ENCODE measurements at places on chromosomes 7 and 10.
A peak's percentile ranks its signal among the peaks of the same experiment; 100 is the strongest.

DNA sequence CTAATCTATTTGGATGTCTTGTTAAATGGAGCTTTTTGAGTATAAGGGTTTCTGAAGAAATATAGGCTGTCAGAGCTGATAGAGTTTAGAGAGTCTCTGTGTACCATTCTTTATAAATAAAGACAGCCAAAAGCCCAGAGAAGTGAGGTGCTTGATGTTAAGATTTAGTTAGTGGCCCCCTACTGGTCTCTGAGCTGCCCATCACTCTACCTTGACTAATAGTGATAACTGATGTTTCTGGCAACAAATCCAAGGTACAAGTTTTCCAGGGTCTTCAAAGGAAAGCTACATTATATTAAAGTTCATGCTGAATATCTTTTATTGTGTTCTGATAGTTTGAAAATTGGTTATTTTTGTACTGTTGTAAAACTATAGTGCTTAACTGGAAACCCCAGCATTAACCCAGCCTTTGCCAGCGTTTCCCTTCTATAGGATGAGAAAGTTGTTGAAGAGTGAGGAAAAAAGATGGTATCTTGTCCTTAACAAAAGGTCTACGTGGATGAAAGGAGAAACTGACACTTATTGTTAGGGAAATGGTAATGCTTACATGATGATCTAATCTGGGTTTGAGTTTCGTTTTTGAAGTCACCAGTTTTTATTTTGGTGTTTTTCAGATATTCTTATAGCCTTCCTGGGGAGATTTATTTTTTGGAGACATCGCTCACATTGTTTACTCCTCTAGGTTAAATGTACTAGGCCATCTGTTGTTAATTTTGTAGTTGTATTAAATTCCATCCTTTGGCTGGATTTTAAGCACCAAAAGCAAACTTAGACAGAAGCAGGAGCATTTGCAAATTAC, 79.0 kb downstream of the AUTS2 start:
- DNase-seq = no peak

GRCh38 chr7:97873606-97874005, 1.4 kb upstream of the ASNS start:
- no peak for DNase-seq

GRCh38 chr7:39217783-39218182, 240.1 kb downstream of the POU6F2 start:
- no peak for DNase-seq

DNA sequence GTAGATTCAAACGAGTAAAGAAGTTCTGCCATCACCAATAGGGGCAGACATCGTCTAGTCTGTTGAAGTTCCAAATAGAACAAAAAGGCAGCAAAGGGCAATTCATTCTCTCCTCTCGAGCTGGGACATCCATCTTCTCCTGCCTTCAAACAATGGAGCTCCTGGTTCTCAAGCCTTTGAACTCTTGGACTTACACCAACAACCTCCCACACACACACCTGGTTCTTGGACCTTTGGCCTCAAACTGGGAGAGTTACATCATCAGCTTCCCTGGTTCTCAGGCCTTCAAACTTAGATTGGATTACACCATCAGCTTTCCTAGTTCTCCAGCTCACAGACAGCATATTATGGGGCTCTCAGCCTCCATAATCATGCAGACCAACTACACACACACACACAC, 9.8 kb upstream of the GIMAP5 start:
- DNase-seq = no peak

DNA sequence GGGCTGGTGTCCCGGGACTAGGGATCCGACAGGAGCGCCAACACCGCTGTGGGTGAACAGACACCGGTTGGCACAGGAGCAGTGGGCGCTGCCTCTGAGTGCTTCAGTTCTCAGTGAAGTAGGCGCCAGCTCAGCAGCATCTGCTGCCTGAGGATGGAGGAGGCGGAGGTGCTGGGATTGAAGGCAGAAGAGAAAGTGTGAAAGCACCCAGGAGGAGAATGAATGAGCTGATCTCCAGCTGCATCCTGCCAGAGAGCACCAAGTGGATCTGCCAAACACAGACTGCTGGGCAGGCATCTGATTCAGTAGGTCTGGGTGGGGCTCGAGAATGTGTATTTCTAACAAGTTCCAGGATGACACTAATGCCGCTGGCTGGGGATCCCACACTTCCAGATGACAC, 74.5 kb downstream of the LANCL2 start:
- peak; percentile 36 for DNase-seq

DNA sequence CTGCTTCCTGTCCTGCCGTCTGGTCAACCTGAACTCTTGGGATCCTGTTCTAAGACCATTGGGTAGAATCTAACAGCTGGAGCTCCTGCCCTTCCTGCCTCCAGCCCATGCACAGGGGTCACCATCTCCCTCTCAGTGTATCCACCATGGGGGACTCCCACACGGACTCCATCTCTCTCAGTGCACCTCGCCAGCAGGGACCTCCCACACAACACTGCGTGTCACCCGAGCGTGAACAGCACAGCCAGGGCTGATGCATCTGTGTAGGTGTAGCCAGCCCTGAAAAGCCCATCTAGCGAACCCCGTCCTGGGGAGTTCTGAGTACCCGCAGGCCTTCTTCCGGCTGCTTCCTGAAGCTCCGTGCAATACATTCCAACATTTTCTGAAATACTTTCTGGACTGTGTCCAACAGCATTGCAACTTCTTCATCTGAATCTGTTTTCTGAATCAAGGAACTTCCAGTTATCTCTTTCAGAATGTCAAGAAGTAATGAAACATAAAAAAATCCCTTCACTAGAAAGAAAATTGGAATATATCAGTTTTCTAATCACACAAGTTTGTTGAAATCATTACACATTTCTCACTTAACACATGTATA, 52.5 kb downstream of the NCAPG2 start:
- DNase-seq = no peak

DNA sequence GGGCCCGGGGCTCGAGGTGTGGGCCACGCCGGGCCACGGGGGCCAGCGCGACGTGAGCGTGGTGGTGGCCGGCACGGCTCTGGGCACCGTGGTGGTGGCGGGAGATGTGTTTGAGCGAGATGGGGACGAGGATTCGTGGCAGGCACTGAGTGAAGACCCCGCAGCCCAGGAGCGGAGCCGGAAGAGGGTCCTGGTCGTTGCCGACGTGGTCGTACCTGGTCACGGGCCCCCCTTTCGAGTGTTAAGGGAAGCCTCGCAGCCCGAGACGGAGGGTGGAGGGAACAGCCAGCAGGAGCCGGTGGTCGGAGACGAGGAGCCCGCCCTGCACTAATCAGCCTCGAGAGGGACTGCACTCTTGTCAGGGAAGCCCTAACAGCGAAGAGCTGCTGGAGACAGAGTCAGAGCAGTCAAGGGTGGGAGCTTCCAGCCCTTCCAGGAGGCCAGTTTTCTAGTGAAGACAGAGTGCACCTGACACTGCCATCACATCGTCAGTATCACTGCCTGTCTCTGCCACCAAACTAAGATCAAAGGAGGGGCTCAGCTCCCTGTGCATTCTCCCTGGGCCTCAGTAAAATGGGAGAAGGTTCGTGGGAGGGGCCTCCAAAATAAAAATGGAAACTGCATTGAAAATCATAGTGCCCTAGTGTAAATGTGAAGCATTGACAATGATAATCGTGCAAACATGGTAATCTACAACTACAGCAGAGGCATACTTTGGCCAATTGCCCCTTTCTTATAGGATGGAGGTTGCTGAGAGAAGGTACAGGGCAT, 1.3 kb downstream of the MBLAC1 start:
- no peak for DNase-seq

DNA sequence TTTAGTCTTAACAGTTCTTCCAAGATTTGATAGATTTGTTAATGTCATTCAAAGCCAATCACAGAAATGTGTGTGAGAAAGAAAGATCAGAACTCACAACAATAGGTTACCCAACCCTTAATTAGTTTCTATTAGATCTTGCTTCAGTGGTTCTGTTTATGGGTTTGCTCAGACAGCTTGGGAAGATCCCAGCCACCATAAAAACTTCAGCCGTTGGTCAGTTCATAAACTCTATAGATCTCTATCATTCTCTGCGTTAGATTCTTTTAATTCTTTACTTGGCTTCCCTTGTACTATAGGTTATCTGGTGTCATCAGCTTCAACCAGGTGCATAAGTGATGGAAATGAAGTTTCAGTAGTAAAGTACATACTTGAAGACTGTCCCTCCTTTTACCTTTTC, 54.4 kb downstream of the ZNF277 start:
- no peak for DNase-seq

GRCh38 chr7:6254866-6255265, 17.6 kb downstream of the CYTH3 start:
- DNase-seq = peak; percentile 32

DNA sequence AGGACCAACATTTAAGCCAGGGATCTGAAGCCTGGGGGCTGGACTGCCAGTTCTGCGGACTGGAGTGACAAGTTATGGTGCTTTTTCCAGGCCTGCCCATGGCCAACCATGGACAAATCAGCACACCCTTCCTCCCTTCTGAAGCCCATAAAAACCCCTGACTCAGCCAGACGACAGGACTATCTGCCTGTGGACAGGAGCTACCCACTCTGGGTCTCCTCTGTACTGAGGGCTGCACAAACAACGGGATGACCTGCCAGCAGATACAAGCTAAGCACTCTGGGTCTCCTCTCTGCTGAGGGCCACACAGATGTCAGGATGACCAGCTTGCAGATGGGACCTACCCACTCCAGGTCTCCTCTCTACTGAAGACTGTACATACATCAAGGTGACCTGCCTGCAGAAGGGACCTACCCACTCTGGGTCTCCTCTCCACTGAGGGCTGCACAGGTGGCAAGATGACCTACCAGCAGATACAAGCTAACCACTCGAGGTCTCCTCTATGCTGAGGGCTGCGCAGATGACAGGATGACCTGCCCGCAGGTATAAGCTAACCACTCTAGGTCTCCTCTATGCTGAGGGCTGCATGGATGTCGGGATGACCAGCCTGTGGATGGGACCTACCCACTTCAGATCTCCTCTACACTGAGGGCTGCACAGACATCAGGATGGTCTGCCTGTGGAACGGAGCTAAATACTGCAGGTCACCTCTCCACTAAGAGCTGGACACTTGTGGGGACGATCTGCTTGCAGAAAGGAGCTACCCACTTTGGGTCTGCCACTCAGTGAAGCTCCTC, 110.1 kb upstream of the GPR22 start:
- no peak for DNase-seq

- peak; percentile 25 for DNase-seq
These were observed 28.0 kb downstream of the SIRT1 start for GRCh38 chr10:67912331-67912946.

DNA sequence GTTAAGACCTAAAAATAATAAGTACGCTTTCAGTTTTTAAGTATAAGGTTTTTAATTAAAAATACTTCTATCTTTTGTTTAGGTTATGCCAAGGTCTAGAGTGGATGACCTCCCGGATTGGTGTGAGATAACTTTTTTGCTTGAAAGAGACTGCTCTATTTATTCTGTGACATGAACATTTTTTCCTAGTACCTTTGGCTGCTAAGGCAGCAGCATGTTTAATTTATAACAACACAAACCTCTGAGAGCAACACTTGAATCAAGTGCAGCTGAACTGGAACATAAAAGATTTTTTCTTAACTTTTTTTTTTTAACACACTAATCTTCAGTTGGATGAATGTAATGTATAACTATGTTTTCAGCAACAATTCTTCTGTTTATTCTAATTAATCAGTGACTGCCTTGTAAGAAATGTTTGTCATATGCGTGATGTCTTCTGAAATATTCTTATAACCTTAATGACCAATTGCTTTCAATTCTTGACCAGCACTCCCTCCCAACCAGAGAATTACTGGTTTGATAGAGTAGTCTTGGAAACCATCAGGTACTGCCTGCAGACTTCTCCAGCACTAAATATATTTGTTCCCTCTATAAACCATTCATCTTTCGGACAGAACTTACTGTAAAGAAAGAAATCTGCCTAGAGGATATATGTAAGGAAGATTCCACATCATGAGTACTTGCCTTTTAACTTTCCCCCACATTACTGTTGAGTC, 16.0 kb downstream of the ARL5B start:
- DNase-seq = no peak

GRCh38 chr10:91144961-91145360, 75.5 kb upstream of the PCGF5 start:
- no peak for DNase-seq

GRCh38 chr7:39413636-39414223, 152.5 kb upstream of the YAE1 start:
- DNase-seq = peak; percentile 13

DNA sequence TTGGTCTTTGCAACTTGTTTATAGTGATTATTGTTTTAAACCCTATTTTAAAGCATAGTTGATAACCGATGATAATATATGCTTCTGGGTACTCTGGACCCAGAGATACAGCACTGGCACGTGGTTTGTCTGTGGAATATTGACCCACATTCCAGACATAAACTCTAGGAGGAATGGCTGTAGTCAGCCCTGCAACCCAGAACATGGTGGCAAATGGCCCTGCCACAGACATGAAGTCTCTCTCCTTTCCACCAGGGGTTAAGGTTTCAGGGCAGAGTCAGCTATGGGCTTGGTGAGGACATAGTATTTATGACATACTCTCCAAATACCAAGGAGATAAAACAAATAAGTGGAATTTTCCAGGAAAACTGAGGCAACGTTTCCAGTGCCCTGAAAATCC, 83.6 kb downstream of the NAMPT start:
- DNase-seq = no peak

DNA sequence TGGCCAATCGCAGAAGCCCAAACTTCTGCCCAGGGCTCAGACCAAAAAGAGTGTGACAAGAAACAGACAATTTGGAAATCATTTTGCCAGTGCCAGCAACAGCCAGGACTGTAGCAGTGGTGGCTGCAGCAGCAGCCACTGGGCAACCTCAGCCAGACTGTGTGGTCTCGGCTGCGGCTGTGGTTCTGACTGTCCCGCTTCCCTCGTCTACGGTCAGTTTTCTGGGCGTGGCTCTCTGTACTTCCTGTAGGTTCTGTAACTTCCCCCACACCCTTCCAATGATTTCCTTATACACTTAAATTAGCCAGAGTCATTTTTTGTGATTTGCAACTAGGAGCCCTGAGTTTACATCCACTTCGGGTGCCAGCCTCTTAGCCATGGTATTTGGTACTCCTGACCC, 39.9 kb downstream of the CYTH3 start:
- no peak for DNase-seq

GRCh38 chr7:50088463-50089129, 4.5 kb downstream of the ZPBP start:
- DNase-seq = no peak

- no peak for DNase-seq
These were observed 10.0 kb downstream of the LAMB4 start for GRCh38 chr7:108120196-108120595.

- no peak for DNase-seq
These were observed 49.7 kb downstream of the PALD1 start for GRCh38 chr10:70528314-70528713.

GRCh38 chr7:80224415-80224814, 89.8 kb downstream of the GNAI1 start:
- no peak for DNase-seq

DNA sequence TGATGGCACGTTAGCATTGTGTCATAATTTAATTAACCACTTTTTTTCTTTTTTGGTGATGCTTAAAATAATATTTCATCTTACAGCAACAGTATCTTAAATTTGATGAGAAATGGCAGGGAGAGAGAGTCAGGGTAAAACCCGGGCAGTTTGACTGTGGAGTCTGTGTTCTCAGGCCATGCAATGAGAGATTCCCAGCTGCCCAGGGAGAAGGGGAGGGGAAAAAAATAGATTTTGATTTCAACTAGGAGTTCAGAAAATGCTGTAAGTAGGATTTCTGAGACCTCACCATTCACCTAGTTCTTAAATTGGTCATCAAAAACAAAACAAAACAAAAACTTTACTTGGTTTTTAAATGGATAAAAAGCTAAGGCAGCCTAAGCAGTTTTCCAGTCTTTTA, 37.4 kb upstream of the XPNPEP1 start:
- DNase-seq = no peak

GRCh38 chr10:14074062-14074884, 256.5 kb downstream of the FRMD4A start:
- peak; percentile 100 for DNase-seq

- no peak for DNase-seq
These were observed at the start of gene CD36 for GRCh38 chr7:80637911-80638765. TSS of gene CD36 (plus strand) at chr7:80638642. CDS start at chr7:80646741, 8,099 bp downstream.
